ENCODE measurements at places on chromosomes 3 and 15.
A peak's percentile ranks its signal among the peaks of the same experiment; 100 is the strongest.

DNA sequence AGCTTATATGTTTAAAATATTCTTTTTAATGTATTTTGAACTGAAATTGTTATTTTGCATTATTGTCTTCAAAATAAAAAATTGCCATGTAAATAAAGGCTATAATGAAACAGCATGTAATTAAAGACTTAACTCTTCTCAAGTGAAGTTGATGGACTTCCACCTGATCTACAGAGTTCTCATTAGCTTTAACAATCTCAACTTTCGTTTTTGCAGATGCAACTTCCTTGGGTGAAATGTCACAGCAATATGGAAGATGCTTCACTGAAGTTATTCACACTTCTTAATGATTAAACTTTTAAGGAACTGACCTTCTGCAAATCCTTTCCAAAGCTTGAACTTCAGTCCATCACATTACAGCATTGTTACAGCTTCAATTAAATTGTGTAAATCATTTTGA lies 63.6 kb downstream of the OSTN start:
- DNase-seq, result no peak

GRCh38 chr3:135929670-135930069 lies 35.9 kb upstream of the PPP2R3A start:
- DNase-seq, result no peak

DNA sequence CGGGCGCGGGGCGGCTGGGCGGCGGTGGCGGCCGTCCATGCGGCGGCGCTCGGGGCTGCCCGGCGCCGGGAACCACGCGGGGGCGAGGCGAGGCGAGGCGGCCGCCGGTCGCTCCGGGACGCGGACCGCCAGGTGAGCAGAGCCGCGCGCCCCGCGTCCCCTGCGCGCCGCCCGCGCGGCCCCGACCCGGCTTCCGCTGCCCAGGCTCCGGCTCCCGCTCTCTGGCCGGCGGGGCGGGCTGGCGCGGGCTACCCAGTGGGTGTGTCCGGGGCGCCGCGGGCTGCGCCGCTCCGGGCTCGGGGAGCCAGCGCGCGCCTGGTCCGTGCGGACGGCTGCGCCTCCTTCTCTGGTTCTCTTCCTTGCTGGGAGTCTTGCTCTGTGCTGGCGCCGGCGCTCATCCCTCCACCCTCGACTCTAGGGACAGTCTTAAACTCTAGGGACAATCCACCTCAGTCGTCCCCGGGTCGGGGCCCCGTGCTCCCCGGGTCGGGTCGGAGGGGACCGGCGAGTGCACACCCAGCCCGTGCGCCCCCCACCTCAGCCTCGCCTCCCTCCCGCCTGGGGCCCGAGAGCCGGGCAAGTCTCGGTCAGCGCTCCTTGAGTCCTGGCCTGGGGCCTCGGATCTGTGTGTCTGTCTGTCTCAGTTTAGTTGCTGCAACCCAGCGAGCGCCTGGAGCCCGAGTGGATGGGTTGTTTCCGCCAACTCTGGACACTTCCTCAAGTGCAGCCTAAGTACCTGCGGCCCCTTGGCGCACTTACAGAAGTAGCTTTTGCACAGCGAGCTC lies 488 bp downstream of the THSD4 start:
- no peak for DNase-seq

- DNase-seq, result no peak
Measured at GRCh38 chr3:52032702-52033408, 23.5 kb downstream of the DUSP7 start.

GRCh38 chr15:91956026-91956723 lies 102.7 kb downstream of the SLCO3A1 start:
- DNase-seq, result no peak

DNA sequence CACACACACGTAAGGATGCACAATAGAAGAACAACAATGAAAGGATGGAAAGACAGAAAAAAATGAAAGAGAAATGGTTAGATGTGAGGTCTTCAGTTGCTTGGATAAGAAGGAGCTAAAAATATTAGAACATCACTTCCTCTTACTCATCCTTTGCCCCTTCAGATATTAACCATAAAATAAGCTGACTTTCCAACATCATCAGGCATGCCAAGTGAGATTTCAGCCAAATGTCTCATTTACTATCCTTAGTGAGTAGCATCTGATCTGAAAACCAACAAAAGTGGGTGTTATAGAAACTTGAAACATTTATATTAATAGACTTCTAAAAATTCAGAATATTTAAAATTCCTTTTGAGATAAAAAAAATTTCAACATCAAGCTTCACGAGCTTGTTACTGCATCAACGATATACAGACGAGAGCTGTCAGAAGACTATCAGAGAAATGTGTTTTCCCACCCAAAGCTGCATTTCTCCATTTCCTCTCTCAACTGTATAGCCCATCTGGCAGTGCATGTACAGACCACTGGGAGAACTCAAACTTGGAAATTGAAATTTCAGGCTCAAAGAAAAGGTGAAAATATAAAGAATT lies 25.4 kb upstream of the LSAMP start:
- no peak for DNase-seq

DNA sequence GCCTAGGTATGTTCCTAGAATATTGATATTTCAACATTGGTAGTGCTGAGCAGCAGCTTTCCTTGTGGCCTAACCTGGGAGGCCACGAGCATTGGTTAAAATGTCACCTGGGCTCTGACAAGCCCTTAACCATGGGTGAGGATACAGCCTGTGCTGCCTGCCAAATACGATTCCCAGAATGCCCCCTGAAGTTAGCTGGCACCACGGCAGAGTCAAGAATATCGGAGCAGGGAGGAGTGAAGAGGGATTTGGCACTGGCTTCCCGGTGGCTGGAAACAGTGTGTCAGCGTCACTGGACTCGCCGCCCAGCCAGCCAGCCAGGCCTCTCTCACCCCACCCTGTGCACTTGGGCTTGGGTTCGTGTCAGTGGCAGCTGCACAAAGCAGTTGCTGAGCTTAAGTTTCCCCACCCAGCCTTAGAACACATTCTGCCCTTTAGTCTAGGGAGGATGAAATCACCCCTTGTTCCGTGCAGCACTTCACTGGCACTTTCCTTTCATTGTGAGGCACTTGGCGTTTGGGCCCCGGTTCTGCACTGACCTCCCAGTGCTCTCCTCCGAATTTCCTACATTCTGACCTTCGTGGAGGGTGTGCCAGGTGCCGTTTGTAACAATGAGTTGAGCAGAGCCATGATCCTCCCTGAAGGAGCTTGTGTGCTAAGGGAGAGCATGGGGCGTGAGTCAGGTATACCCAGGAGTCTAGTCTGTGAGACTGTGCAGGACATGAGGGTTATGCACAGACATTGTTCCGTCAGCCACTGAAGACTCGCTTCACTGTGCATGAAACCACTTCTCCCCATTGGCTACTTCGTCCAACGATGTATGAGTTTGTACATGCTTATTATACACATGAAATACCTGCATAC lies 152.8 kb upstream of the BHLHE40 start:
- no peak for DNase-seq

DNA sequence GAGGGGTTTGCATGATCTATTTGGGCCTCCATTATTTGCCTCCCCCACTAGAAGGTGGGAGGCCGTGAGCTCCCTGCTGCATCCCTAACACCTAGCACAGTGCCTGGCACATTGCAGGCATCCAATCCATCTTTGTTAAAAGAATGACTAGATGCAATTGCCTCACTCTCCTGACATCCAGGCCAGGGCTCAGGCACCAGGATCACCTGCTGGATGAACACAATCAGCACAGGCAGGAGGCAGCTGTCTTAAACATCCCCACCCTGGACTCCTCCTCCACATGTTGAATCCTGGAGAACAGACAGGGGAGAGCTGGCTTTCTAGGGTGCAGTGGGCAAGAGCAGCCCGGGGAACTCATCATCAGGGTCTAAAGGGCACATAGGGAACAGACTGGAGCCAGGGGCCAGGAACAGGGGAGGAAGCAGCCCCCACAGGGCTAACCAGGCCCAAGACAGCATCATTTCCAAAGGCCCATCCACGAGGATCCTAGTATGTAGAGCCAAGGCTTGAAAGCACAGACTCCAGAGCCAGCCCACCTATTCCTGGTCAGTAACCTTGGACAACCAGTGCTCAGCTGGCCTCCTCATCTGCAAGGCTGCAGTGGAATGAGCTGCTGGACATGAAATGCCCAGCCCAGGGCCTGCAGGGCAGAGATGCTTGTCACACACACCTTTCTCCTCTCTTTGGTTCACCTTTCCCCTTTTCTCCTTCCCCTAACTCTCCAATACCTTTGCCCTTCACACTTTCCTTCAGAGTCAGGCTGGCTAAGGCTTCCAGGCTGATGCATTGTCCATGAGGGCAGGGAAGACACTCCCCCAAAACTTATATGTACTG lies 254.4 kb upstream of the TLE3 start:
- DNase-seq, result no peak

- no peak for DNase-seq
Measured at GRCh38 chr3:29270752-29271151, 10.1 kb upstream of the RBMS3 start.

- peak; percentile 3 for DNase-seq
Measured at GRCh38 chr15:79849789-79850188, 47.0 kb downstream of the MTHFS start.

GRCh38 chr3:175432376-175433025 lies 573.4 kb downstream of the NAALADL2 start:
- no peak for DNase-seq

DNA sequence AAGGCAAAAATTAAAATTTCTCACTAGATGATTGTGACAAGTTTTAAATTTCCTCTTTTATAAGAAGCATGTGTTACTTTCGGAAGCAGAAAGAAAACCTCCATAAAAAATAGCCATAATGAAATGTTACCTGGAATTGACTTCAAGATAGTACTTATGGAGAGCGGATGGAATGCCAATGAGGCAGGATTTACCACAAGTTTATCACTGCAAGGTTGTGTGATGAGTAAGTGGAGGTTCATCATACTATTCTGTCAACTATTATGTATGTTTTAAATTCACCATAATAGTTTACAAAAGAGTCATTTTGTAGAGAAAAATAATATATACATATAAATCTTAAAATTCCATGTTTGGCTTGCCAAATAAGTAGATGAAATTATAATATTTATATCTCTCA lies 230.3 kb downstream of the SCAPER start:
- DNase-seq, result no peak

DNA sequence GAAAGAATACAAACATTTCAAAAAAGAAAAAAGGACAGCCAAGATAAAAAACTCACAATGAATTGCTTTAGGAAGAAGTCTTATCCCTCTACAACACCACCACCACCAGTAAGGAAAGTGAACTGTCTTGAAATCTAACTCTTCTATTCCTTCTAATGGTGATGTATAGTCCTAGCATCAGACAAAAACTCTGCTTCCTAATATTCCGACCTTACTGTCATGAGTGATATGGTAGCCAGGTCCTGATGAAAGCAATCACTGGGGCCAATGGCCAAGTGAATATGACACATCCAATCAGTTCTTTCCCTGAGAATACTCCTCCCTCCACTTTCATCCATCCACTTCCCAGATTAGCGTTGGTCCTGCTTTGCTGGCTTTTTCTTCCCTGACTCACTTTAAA lies 14.8 kb downstream of the GK5 start:
- no peak for DNase-seq

DNA sequence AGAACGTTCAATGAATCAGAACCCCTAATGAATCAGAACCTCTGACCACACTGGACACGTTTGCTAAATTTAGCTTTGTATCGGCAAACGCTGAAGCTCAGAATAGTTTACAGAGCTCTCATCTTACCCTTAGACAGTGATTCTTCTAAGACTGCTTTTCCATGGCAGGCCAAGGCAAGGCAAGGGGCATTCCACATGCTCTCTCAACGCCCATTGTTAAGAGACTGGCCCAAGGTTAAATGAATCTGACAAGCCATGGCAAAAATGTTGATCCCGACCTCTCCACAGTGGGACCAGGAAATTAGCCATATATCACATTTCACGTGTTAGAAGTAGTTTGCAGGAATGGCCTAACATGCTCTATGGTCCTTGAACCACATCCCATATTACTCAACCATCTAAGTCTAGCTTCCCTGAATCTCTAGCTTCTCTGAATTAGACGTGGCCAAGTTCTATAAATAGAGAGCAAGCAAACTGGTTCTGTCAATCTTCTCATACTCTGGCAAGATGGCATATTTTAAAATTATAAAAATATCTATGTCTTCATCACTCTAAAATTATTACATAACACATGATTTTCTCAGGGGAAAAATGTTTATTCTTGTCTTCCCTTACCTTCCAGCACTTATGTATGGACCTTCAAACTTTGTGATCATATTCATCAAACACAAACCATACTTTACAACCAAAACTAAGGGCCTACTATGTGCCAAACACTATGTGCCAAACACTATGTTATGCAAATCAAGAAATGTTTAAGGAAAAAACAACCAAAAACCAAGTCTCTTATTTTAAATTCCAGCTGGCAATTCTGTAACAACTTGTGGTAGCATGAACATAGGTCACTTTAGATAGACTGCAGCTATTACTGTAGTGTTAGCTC lies 54.3 kb downstream of the AAGAB start:
- no peak for DNase-seq
